Right renal cortex interstitium (tissue), 3 donors: ENCODE measurements at places on chromosomes 1 and 21. TPM values are rescaled to one million over a fixed set of nuclear protein-coding genes. Genes with fewer than 3 reads are reported as not detected.

Gene CRYBG2
- polyA plus RNA-seq = 0.46 TPM

DNA sequence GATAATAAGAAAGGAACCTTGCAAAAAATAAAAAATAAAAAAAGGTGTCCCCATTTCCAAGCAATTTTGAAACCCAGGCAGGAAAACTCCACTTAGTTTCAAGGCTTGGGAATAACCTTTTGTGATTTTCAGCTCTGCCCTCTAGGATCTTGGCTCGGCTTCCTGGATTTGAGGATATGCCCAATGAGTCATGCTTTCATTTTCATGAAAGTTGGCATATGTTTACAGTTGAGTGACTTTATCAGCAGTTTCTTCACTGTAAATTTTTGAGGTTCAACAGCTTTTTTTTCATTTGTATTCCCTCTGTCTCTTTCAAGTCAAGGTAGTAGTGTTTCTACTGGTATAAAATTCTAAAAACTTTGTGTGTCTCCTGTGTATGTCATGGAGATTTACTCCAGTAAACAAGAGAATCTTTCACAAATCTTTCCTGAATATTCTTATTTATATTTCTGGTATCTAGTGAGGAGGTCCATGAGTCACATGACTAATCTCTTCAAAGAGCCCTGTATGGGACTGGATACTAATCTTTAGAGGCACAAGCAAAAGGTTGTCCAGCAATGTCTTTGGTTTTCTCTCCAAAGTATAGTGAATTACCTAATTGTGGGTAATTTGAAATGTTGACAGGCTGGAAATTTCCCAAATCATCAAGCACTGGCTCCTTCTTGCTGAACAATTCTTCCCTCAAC is 335.3 kb downstream of the BRINP2 start:
- no peak for DNase-seq

DNA sequence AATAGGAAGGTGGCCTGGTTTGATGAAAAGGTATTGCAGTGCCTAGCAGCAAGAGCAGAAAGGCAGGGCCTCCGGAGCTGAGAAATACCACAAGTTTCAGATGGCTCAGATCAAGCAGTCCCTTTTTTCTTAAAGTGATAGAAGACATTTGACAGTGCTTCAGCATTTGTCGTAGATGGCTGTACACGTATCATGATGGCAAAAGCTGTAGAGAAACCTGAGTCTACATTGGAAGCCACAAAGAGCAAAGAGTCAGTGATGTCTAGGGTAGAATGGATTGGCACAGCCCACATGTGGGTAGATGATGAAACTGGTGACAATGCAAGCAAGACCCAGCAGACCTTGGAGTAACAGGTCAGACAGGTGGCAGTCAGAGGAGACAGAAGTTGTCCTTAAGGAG is 101.3 kb upstream of the ARTN start:
- DNase-seq = no peak

Gene C8B
- not detected for polyA plus RNA-seq

- no peak for DNase-seq
These were observed 6.7 kb downstream of the ALX3 start for GRCh38 chr1:110063781-110064180.

GRCh38 chr21:42565886-42566523 is 52.4 kb downstream of the SLC37A1 start:
- DNase-seq = no peak

DNA sequence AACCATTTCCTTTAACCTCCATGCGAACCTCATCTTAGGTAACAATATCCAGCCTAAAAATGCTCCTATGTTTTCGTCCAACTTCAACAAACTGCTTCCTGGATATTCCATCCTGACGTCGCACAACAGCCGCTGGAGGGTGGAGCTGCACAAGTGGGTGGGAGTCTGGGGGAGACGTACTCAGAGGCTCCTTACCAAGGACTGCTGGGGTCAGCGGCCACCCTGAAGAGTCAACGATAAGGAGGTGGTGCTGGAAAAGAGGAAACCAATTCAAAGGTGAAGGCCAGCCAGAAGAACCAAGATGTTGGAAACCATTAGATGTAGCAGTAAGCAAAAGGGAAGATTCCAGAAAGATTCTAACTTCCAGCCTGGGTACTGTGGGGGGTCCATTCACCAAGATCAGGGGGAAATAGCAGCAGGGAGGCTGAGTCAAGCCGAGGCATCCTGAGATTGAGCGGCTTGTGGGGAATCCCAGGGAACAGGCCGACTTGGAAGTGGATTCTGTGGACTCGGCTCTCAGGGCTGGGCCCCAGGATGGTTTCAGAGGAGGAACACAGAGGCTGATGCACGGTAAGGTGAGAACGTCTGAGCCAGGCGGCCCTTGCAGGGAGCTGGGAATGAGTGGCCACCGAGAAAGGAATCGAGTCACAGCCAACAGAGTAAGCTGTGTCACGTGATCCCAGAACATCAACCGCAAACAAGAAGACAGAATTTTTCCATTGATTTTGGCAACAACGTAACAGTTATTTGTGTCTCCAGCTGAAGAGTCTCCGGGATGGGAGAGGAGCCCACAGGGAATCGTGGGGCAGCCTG is 375.7 kb downstream of the NPHP4 start:
- no peak for DNase-seq

DNA sequence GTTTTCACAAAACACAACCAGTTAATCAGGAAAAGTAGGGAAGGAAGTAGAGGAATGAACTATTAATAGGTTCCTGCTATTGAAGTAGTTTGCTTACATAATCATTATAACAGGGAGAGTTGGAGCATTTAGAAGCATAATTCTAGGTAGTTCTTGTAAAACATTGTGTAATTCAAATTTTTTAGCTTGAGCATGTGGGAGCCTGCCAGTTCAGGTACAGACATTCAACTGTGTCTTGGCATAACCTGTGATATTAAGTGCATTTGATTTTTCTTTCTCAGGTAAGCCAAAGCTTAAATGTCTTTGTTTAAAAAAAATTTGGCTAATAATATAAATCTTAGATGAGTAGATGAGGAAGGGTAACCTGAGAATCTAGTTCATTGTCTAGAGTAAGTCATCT is 3.4 kb downstream of the YTHDF2 start:
- DNase-seq = no peak
